ENCODE measurements at places on chromosomes 6 and 20.

DNA sequence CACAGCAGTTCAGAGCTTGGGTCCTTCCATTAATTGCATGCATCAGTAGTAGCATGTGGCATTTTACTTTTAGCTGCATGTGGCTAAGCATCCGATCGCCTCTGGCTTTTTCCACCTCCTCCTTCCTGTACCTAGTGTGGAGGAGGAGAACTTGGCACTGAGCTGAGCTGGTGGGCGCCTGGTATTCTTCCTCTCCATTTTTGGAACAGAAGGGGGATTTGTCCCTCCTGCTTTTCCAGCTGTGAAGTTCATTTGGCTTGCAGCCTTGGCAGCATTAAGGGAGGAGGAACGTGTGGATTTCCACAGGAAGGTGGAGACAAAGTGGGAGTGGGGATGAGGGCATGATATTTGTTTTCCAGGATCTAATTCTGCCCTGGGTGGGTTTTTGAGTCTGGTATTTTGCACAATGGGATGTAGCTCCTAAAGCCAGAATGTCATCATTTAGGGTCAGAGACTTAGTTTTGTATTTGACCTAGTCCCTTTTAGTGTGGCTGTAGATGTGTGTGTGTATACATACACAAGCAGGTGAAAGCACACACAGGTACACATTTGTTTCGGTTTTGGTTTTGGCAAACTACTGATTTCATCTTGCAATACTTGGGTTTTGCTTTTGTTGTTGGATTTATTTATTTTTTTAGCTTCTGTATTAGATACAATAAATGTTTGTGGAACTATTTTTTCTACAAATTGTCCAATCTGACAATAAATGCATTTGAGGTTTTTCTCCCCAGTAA, 90.0 kb downstream of the SASH1 start:
- DNase-seq: no peak

GRCh38 chr20:57507477-57507876, 17.5 kb downstream of the CTCFL start:
- DNase-seq: no peak

DNA sequence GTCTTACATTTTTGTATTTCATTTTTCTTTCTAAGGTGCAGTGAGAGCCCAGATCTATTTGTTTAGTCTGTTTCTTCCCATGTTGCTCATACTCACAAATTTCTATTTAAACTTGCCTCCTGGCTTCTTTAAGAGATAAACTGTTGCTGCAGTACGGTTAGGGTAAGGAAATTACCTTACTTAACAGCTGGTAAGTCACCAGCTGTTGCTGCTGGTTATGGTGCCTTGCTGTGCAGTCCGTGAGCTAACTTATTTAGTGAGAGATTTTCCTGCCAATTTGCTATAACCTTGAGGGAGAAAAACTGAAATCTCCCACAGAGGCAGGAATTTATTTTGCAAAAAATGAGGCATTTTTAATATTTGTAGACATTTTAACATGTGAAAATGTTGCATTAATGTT, 261.0 kb downstream of the UST start:
- no peak for DNase-seq

DNA sequence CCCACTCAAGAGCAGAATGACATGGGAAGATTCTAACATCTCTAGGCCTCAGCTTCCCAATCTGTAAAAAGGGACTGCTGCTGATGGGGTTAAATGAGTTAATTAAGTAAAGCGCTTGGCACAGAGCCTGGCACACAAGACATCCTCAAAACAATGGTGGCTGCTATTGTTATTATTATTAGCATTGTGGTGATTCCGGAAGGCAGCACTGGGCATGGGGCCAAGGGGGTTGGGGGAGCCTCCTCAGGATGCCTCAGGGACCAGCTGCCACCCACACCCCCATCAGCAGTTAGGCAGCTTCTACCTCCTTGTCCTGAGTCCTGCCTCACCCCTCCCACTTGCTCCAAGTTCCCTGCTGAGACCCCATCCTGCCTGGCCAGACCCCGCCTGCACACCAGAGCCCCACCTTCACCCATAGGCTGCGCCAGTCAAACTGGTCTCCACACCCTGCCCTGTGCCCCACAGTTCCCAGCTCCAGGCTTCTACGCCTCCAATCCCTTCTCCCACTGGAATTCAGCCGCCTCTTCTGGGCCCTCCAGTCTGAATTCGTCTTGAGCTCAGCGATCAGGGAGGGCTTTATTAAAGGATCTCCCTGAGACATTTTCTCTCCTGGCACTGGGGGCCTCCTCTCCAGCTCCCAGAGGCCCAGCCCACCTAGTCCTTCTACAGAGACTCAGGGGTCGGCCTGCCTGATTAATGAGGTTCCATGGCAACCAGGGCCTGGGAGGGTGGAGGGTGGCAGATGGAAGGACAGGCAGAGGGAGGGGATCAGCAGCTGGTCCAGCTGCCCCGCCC, 1.5 kb downstream of the E2F1 start:
- no peak for DNase-seq

GRCh38 chr6:71967436-71967835, 81.1 kb downstream of the RIMS1 start:
- no peak for DNase-seq

DNA sequence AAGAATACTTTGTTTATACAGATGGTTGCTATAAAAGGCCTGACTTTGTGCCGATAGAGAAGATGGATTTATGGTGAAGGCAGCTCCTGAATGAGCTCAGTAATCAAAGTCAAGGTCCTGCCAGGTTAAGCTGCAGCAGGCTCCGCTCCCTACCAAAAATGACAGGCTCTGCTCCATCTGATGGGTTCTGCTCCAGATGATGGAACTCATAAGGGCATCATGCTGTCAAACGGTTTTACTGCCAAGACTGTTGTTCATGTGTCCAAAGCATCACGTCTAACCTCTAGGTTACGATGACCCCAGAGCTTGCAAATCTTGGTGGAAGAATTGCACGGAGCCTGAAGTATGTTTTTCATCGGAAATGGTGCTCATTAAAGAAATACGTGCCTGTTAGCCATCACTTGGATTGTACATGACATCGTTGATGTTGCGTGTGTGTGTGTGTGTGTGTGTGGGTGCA, 19.2 kb upstream of the PTGIS start:
- DNase-seq: no peak

DNA sequence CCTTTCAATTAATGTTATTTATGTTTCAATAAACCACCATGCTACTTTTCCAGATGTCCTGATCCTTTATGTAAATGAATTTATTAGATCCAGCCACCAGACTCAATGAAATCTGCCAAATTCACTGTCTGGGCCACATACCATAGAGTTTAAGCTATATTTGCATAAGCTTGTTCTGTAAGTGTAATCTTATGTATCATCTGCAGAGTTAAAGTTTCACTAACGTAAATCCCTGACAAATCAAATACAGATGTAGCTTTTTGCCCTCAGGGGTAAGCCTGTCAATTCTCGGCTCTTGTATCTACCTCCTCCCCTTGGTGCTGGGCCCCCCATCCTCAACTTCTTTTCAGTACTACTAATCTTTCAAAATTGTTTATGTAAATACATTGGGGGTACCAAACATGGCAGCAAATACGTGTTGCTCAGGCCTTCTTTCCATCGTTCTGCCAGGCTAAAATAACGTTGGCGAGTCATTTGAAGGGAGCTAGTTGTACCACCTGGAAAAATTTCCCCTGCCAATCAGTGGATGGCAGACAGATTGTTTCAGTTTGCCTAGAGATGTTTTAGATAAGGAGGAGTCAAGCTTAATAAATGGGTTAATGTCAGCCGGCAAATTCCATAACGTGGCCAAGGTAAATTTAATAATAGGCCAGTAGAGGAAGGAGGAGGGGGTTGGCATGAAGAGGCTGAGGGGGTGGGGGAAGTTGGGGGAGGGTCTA, 79.6 kb downstream of the RPS12 start:
- DNase-seq: no peak

DNA sequence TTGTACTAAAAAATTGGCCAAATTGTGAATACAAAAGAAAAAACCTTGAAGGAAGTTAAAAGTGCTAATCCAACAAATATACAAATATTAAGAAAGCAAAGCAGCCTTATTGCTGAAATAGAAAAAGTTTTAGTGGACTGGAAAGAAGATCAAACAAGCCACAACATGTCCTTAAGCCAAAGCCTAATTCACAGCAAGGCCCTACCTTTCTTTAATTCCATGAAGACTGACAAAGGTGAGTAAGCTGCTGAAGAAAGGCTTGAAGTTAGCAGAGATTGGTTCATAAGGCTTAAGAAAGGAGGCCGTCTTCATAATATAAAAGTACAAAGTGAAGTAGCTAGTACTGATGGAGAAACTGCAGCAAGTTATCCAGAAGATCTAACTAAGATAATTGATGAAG, 53.5 kb downstream of the TINAG start:
- DNase-seq: no peak

DNA sequence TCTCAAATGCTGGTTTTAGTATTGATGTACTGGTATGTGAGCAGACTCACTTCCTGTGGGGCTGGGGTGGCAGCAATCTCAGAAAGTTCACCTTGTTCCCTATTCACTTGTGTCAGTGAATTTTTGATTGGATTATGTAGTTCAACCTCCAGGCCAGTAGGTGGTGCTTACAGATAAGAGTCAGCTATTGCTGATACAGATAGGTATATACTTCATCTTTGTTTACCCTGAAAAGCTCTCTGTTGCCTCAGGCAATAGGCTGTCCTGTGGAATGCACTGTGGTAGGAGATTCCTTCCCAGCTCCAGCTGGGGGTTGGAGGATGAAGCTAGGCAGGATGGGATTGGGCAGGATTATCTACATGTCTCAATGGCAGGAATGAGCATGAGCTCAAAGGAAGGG, 851.2 kb upstream of the EYS start:
- no peak for DNase-seq

DNA sequence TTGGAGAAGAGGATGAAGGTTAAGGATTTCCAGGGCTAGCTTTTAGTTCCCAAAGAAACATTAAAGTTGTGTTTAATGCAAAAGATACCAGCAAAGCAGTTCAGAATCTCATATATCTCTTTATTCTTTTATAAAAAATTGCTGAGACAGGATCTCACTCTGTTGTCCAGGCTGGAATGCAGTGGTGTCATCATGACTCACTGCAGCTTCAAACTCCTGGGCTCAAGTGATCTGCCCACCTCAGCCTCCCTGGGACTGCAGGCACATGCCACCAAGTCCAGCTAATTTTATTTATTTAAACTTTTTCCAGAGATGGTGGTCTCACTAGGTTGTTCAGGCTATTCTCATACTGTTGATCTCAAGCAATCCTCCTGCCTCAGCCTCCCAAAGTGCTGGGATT, 41.1 kb upstream of the CAP2 start:
- DNase-seq: no peak

DNA sequence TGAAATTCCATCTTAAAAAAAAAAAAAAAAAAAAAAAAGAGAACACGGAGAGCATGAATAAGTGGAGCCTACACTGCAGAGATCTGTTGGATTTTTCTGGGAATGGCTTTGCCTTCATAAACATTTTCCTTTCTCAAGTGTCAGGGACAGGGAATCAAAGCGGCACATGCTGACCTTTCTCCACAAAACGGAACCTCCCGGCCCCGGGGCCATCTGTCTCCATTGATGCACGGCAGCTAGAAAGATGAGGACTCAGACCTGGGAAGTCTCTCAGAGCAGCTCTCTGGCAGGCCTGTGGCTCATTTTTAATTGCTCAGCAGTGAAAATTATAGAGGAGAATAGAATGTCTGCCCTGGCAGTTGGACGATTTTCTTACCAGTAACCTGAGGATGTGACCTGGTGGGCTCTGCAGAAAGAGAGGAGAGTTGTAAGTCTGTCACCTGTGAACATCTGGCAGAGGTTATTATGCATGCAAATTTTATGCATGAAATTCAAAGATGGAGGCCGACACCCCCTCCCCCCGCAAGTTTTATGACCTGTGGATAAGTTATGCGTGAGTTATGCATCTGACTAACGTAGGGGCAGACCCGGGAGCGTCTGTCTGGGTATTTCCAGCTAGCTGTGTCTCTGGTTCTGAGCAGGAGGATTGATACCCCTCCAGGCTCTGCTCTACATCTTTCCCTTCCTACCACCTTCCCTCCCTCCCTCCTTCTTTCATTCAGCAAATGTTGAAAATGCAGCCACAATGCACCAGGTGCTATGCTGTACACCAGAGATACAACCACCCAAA, 352.5 kb downstream of the CDH26 start:
- DNase-seq: no peak

DNA sequence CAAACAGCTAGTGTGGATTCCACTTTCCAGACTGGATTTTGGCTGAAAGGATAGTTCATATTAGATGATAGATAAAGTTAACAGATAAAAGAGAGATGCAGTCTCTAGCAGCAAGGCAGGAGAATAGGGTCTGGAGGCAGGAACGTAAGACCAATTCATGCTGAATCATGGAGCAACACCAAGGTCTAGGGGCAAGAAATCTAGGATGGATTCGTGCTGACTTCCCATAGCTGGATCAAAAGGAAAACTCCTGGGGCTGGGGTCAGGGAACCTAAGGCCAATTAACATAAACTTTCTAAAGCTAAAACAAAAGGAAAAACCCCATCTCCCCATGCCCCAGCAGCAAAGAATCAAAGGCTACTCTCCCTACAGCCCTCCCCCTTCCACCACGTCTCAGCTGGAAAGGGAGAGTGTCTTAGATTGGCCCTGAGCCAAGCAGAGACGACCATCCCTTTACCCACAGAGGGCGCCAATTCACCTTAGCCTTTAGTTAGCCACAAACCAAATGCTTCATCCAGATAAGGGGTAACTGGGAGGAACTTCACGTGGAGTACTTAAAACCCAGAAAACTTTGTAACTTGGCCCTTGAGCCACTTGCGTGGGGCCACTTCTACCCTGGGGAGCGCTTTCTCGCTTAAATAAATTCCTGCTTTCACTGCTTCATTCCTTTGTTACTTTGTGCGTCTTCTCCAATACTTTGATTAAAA, 7.6 kb downstream of the TREM1 start:
- DNase-seq: peak; percentile 70

DNA sequence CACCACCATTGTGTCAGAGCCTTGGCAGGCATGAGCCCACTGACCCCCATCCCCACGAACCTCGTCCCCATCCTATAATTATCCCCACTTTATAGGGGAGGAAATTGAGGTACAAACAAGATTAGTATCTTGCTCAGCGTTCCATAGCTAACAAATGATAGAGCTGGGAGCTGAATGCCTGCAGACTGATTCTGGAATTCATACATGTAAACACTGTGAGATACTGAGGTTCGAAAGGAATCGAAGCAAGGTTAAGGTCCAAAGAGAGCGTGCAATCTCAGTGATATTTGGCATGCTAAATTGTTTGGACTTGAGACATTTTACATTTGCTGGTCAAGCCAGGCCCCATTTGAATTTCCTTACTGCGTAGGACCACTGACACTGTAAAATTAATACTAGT, 746.6 kb downstream of the COL12A1 start:
- no peak for DNase-seq
